ENCODE measurements at places on chromosomes 3 and 15.

DNA sequence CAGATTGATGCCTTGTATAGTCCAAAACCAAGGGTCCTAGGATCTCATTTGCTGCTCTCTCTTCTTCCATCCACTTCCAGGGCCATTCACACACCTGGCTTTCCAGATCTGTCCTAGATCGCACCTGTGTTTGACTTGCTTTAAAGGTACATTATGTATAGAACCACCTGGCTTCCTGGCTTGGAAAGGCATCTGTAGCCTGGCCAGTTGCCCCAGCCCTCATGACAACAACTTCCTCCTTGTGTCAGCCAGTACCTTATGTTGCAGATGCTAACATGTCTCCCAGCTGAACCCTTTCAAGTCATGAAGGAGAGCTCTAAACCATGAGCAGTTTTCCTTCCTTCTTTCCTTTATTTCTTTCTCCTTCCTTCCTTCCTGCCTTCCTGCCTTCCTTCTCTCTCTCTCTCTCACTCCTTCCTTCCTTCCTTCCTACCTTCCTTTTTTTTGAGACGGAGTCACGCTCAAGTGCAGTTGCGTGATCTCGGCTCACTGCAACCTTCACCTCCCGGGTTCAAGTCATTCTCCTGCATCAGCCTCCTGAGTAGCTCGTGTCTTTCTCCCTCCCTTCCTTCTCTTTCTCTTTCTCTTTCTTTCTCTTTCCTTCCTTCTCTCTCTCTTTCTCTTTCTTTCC lies 2.5 kb upstream of the HTR3C start:
- peak; percentile 32 for DNase-seq

- DNase-seq = peak; percentile 49
Measured at GRCh38 chr3:99172736-99173657, 271.5 kb upstream of the DCBLD2 start.

- DNase-seq = no peak
Measured at GRCh38 chr15:57134851-57135250, 216.4 kb downstream of the TCF12 start.

- no peak for DNase-seq
Measured at GRCh38 chr3:184175506-184175905, 851 bp downstream of the AP2M1 start.

- DNase-seq = no peak
Measured at GRCh38 chr15:82750831-82751180, 41.1 kb upstream of the AP3B2 start.

DNA sequence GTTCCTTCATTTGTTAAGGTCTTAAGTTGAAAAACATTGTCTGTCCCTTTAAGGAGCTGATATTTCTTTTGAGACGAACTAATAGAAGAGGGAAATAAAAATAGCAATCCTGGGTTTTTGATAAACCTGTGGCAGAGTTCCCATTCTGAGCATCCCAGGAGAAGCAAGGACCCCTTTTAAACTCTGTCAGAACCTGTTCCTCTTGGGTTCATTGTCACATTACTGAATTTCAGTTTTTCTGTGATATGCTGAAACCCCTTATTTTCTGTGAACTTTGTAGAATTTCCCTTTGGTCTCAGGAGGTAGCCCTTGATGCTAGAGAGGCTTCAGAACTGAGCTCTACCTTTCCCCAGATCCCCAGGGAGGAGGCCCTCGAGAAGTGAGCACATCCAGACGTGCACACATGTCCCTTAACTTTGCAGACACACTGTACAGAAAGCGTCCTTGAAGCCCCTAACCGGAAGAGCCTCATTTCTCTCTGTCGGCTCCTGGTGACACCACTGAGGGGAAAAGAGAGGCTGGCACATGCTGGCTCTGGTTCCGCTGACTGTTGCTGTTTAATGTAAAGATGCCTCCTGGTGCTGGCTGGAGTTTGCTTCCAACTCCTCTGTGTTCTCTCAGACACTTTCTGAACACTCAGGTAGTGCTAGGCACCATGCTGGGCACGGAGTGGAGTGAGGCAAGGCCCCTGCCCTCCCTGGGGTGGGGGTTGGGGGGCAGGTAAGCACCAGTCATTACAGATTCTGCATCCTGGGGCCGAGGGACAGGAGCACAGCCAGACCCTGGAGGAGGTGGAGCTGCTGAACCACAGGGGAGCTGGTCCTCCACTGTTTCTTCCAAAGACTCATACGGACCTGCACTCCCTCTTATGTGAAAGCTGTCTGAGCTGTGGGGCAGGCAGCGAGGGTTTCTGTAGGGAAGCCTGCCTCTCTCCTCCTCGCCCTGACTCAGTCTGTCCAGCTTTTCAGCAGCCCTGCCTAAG lies 77.5 kb downstream of the CHDH start:
- DNase-seq = no peak

DNA sequence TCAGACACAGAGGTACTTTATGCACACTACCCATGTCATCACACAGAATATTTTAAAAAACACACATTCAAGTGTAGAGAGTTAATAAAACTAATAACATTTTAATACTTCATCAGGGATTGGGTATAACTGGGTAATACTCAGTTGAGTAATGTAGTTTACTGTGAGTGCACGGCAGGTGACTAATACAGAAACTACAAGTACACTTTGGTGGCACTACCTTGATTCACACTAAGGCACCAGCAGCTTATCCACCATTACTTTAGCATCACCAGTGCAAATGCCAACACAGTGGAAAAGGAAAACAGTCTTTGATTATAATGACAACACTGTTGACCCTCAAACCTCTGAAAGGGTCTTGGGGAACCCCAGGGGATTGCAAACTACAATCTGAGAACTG lies 33.6 kb downstream of the ZNF280D start:
- DNase-seq = no peak

GRCh38 chr15:36893276-36893675 lies 207.1 kb downstream of the MEIS2 start:
- DNase-seq = no peak

DNA sequence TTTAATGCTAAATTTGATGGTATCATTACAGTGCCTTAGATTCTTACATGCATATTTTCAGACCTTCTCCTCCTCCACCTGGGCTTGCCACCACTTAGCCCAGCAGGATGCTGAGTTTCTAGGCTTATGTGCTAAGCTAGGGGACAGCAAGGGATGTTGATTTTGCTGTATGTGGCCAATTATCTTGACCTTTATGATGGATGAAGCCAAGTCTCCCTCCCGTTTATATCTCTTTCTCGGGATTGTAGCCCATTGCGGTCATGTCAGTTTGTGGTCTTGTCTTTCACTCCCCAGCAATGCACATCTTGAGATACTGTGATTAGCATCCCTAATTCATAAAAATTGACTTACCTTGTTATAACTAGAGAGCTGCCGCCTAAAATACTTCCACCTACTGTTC lies 278.7 kb upstream of the SOX2 start:
- no peak for DNase-seq

GRCh38 chr3:146655333-146655996 lies 50.3 kb upstream of the PLSCR5 start:
- no peak for DNase-seq

DNA sequence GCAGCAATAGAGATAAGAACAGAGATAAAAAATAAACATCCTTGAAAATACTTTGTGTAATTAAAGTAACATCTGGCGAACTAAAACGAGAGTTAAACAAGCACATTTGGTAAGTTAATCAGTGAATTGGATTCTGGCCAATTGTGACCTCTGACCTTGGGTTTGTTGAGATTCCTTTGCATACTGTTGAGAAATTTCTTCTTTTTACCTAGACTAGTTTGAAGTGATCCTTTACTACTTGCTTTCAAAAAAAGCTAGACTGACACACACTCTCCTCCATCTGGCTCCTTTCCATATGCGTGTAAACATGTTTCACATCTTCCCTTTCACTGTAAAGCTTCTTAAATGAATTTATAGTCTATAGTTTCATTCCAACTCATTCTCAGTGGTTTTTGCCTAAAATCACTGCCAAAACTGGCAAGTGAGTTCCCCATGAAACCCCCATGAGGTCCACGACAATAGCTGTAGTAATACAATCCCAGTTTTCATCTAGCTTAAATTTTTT lies 17.3 kb upstream of the GBE1 start:
- no peak for DNase-seq

GRCh38 chr3:10549617-10550230 lies 44.3 kb upstream of the ATP2B2 start:
- no peak for DNase-seq

DNA sequence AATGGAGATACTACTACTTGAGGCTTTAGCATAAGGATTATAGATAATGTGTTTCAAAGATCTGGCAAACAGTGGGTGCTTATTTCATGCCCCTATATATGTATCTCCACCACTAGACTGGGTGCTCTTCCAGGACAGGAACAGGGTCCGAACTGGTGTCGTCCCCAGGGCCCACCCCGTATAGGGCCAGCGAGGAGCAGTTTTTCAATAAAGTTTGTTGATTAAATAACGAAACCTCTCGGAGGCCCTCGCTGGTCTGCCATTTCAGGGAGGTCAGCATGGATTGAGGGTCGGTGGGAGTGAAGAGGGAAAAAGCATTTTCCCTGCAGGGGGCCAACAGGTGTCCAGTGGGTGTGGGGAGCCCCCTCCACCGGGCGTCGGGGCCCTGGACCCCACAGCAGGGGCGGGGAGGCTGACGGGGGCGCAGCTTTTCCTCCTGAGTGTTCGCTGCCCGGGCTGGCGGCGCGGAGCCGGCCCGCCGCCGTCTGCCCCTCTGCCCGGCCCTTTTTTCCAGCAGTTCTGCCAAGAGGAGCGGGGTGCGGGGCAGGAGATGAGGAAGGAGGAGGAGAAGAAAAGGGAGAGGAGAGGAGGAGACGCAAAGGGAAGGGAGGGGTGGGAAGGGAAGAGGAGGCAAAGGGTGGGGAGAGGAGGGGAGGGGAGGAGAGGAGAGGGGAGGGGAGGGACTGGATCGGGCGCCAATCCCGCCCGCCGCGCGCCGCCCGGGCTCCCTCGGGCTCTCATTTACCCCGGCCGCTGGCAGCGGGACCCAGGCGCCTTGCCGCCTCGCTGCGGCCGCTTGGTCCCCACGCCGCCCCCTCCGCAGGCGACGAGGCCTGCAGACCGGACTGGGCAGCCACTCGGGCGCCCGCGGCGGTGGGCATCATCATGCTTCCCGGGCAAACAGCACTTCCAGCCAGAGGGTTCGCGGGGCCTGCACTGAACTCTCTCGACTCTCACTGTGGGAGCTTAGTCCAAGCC lies 66.3 kb downstream of the ISG20 start:
- peak; percentile 86 for DNase-seq

DNA sequence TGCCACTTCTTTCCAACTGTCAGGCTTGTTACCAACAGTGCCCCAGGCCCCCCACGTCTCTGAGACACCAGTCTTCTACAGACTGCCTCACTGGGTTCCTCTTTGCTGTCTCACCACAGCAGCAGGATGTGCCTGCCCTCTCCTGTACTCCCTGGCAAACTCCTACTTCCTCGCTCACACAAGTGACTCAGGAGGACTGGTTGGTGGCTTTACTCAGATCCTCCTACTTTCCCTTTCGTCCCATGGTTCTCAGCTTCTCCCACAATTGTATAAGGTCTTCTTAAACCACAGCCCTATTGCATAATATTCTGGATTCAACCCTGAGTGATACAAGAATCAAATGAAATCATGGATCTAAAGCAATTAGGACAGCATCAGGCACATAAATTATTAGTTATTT lies 246.6 kb upstream of the PROK2 start:
- DNase-seq = peak; percentile 60

GRCh38 chr15:99114511-99115299 lies 9.8 kb downstream of the SYNM start:
- DNase-seq = no peak

- no peak for DNase-seq
Measured at GRCh38 chr15:39959411-39959810, 25.5 kb downstream of the EIF2AK4 start.

DNA sequence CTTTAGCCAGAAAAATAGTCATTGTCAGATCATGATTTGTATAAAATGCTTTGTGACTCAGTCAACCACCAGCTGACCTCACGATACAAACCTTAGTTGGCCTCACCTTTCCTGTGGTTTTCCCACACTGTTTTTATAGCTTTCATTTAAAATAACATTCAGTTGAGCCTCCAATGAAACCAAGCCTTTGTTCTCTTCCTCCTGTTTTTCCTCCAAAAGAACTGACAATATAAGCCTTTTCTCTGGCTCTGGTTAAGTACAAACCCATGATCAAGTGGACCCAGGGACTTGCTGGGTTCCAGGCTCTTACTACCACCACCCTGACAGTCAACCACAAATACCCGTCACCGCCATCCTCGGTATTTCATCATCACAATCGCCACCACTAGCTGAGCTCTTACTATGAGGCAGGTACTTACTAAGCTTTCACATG lies 81.7 kb downstream of the TAMM41 start:
- DNase-seq = no peak

DNA sequence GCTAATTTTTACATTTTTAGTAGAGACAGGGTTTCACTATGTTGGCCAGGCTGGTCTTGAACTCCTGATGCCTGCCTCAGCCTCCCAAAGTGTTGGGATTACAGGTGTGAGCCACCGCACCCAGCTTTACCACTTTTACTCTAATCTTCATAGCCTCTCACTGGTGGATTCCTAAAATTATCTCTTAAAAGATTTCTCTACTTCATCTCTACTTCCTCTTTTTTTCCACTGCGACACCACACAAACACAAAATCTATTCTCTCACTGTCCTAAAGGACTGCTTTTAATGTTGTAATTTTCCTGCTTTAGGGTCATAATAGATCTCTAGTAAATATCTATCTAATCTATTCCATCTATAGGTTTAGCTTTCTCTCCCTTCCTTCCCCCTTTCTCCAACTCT lies 34.0 kb upstream of the TBL1XR1 start:
- DNase-seq = no peak

- DNase-seq = no peak
Measured at GRCh38 chr15:79953951-79954444, 17.0 kb downstream of the BCL2A1 start.

- no peak for DNase-seq
Measured at GRCh38 chr3:177818712-177819240, 621.5 kb upstream of the TBL1XR1 start.

- DNase-seq = no peak
Measured at GRCh38 chr3:40939030-40939740, 260.1 kb upstream of the CTNNB1 start.

DNA sequence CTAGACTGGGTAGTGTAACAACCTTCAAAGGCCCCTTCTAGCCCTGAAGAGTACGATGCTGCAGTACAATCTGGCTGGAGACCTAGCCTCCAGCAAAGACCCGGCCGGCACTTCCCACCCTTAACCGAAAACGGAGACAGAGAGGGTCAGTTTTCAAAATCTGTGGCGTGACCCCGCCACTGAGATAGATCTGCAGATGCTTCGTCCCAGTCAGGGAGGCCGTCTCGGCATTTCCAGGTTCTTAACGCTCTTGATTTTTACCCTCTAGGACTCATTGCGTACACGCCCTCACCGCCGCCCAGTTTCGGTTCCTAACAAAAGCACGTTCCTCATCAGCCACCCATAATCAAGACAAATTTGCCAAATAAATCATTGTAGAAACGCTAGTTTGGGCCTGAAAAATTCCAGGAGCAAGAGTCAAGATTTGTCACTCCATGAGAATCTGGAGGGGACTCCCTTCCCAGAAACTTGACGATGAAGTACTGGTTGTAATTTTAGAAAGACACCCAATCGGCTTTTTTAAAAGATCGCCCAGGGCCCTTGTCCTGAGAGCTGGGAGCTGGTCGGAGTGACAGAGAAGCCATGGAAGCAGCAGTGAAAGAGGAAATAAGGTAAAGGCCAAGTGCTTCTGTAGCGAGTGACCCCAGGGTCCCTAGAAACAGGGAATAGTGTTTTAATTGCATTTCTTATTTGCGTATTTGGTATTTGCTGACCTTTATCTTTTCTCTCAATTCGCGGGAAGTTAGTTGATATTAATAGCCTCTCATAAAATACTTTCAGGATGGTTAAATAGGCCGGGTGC lies 868 bp upstream of the TMEM87A start:
- DNase-seq = no peak

- DNase-seq = no peak
Measured at GRCh38 chr3:167078070-167078622, 302.0 kb downstream of the ZBBX start.
